Sigmoid colon (tissue), 7 donors: ENCODE measurements at places on chromosomes 7 and 10.

DNA sequence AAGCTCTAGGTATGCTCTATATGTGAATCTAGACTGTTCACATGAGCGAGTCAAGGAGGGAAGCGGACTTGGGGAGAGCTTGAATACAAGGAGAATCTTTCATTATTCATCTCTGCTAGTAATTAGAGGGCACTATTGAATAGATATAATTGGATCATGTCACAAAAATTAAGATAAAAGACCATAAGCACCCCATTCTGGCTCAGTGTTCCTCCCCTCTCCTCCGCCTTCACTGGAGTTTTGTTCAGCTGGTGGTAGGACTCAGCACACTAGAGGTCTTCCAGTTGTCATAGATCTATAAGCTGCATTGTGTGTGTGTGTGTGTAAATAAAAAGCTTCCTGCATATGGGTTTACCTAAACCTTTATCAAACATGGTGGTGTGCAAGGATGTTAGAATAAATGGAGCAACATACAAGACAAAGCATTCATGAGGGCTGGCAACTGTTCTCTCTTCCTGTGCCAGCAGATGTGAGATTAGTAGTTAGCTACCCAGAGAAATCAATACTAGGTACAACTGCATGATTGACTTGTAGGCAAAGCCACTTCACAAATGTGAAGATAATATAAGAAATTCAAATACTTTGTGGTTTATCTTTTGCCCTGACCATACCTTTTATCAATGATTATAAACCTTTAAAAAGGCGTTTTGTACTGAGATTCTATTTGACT, 142.6 kb downstream of the CREB5 start:
- H3K27ac ChIP-seq: no peak overlapping the region
- no peaks in the 10 kb centered on the region for H3K36me3 ChIP-seq
- DNase-seq: no peak
- no peak overlapping the region for H3K4me3 ChIP-seq

DNA sequence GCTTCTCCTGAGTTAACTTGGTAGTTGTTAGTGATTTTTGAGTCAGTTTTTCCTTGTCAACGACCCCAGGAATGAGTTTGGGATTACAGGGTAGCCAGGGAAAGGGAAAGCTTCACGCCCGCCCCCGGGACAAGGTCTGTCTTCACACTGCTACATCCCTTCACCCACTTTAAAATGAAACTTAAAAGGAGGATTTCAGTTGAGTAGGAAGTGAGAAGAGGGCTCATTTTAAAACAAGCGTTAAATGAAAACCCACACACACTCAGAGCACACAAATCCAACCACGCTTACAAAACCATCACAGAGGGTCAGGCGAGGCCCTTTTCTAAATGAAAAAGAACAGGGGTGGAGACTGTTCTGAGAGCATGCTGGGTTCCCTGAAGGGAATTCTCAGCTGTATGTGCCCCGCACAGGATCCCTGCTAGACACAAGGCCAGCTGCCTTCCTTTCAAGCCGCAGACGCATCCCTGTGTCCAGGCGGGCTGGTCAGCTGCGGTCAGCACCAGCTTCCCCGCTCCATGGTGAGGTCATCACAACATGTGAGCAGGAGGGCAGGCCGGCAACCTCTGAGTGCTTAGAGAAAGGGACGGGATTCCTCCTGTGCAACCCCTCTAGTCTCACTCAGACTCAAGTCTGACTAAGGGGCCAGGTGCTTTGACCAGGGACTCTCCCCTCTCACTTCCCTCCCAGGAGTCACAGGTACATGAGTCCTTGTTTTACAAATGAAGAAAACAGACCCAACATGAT, 111.8 kb downstream of the EGFR start:
- no peaks in the 10 kb centered on the region for H3K27me3 ChIP-seq
- H3K36me3 ChIP-seq: no peaks in the 10 kb centered on the region
- peaks cover 84% of the 10 kb centered on the region for H3K4me1 ChIP-seq
- peak overlapping the region; percentile 81 for H3K27ac ChIP-seq
- peak; percentile 86 for DNase-seq

GRCh38 chr7:120190566-120190965, 82.4 kb upstream of the KCND2 start:
- no peaks in the 10 kb centered on the region for H3K27me3 ChIP-seq
- no peak overlapping the region for H3K27ac ChIP-seq
- no peaks in the 10 kb centered on the region for H3K36me3 ChIP-seq
- no peak overlapping the region for H3K4me3 ChIP-seq
- no peaks in the 10 kb centered on the region for H3K4me1 ChIP-seq
- no peak for DNase-seq

DNA sequence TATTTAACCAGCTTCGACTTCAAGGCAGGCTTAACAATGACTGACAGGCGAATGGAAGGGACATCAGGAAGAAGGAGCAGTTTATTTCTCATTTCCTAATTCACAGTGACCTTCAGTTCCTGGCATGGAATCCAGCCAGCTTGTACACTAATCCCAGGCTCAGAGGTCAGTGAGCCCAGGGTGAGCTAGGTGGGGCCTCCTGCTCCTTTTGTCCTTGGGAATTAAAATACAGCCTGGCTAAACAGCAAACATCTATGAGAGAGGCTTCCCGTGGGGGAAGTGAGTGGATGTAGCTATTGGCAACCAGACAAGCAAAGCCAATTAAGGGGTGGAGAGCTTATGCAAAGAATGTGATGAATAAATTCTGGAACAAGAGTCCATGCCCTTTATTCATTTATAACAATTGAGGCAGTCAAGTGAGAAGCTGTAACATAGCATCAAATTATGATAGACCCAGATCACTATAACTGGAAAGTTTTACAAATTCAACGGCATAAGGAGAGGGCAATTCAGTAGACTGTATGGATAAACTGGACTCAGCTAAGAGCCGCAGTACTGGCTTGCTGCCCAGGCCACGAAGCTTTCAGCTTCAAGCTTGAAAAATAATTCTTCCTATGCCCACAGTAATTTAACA, 57.1 kb downstream of the STK17A start:
- H3K4me1 ChIP-seq: peaks cover 25% of the 10 kb centered on the region
- DNase-seq: no peak
- no peaks in the 10 kb centered on the region for H3K27me3 ChIP-seq
- H3K36me3 ChIP-seq: peaks cover 4% of the 10 kb centered on the region
